ENCODE measurements at places on chromosomes 1 and 21.

- no peak for DNase-seq
These were observed 46.1 kb upstream of the KAZN start for GRCh38 chr1:14552246-14552965.

DNA sequence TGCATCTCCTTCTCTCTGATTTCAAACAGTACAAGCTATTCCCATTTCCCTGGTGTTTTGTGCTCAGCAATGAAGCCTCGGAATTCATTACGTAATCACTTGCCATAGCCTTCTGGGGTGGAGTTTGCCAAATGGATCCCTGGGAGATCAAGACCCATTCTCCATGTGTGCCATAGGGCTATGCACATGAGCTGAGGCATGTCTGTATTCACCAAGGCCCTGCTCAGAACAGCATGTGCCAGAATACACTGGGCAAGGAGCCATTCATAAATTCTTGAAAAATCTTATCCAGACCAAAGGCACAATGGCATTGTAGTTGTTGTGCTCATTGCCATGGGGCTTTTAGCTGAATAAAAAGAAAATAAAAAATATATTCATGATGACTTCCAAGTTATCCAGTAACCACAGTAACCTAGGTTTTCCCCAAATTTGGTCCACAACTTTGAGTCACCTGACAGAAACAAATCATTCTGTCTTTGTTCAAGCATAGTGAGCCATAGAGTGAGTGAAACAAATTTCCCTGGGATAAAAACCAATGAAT is 53.0 kb downstream of the CRB1 start:
- no peak for DNase-seq

GRCh38 chr1:225554216-225554812 is 98.6 kb downstream of the ENAH start:
- DNase-seq, result no peak

- DNase-seq, result no peak
These were observed 50.4 kb downstream of the SLC16A1 start for GRCh38 chr1:112905395-112906149.

DNA sequence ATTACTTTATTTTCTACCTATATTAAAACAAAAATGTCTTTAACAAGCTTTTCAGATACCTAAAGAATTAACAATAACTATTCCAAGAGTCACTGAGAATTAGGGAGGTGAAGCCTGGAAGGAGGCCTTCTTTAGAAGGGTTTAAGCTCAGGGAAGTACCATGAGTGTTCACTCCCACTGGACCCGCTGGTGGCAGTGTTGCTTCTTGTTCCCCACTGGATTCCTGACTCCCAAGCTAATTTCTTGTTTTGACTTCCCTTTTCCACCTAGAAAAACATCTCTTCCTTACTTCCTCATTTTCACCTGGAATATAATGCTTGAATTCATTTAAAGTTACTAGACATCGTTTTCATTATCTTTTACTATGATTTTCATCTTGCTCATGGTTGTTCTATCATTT is 264.2 kb downstream of the HMCN1 start:
- DNase-seq, result no peak

DNA sequence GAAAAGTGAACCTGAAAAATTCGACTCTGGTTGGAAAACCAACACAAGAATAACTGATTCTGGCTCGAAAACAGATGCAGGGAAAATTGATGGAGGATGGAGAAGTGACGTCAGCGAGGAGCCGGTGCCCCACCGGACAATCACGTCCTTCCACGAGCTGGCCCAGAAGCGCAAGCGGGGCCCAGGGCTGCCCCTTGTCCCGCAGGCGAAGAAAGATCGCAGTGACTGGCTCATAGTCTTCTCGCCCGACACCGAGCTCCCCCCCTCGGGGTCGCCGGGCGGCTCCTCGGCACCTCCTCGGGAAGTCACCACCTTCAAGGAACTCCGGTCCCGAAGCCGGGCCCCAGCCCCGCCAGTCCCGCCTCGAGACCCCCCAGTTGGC is 1.9 kb downstream of the RUSC1 start:
- no peak for DNase-seq

DNA sequence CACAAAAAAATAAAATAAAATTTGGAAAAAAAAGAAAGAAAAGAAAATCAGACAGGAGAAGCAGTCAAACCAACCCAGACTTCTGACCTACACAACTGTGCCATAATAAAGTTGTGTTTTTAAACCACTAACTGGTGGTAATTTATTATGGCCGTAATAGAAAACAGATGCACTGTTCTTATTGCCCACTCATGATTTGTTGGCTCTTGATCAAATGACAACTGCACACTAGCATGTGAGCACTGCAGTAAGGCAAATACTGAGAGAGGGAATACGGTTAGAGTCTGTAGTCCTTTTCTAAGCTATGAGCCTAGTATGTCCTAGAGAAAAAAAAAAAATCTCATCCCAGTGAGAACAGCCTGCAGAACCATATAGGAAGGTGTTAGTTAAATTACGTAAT is 61.2 kb upstream of the TNR start:
- DNase-seq, result no peak

GRCh38 chr1:34050709-34051485 is 114.1 kb downstream of the CSMD2 start:
- DNase-seq, result no peak

- no peak for DNase-seq
These were observed 12.5 kb downstream of the S100A10 start for GRCh38 chr1:151981178-151981525.

DNA sequence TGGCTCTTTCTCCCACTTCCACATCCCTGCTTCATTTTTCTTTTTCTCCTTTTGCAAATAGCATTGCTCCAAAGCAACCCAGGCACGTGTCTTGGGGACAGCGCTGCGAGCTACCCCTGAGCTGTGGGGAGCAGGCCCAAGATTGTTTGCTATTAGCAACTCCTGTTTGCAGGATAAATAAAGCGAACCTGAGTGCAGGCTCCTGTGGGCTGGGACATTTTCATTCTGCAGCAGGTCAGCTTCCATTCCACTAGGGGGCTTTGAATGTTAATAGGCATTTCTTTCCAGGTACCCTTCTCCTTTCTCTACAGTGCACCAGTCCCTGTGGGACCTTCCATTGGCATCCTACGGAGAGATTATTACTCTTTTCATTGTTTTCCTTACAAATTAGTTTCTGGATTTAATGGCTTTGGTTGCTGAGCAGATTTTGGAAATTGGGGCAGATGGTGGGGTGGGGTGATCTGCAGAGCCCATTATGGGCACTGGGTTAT is 54.0 kb downstream of the OLFML3 start:
- DNase-seq, result no peak

GRCh38 chr1:77989744-77990143 is 10.9 kb upstream of the FUBP1 start:
- no peak for DNase-seq

GRCh38 chr1:8497210-8497819 is 179.4 kb downstream of the SLC45A1 start:
- DNase-seq, result no peak

DNA sequence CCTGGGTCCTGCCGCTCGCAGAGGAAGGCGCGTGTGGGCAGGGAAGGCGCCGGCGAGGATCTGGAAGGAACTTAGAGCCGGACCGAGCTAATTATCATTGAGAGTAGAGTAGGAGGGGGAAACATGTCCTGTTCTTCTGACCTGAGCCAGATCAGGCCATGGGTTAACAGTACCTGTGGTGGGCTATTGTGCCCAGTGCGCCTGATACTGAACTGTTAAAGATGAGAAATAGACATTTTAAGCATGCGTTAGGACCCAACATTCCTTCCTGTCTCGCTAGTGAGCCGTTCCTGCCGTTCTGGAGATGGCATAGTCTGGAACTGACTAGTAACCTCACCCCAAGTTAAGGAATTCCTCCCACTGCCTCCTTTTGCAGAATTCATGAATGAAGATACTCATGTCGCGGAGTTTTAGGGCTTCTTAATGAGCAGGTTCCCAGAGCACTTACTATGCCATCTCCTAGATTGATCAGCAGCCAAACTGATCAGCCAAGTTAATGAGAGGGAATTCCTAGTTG is 870 bp downstream of the STRIP1 start:
- DNase-seq, result no peak

GRCh38 chr1:41742219-41742618 is 176.5 kb downstream of the HIVEP3 start:
- no peak for DNase-seq

GRCh38 chr1:160086456-160086892 is 5.1 kb downstream of the KCNJ9 start:
- DNase-seq, result no peak

GRCh38 chr21:42094811-42095210 is 23.7 kb downstream of the UMODL1 start:
- no peak for DNase-seq

DNA sequence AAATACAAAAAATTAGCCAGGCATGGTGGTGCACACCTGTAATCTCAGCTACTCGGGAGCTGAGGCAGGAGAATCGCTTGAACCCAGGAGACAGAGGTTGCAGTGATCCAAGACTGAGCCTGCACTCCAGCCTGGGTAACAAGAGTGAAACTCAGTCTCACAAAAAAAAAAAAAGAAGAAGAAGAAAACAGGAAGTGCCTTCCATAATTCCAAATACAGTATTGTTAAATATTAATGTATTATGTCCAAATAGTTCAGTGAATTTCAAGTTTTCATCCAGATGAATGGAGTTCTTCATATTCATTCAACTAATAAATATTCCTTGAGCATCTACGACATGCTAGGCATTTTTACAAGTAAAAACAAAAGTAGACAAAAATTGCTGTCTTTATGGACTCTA is 33.3 kb downstream of the PLEKHO1 start:
- no peak for DNase-seq

GRCh38 chr21:45136927-45137611 is 62.7 kb downstream of the ADARB1 start:
- peak; percentile 9 for DNase-seq

GRCh38 chr1:109307274-109308021 is 637 bp upstream of the MYBPHL start:
- DNase-seq, result no peak

DNA sequence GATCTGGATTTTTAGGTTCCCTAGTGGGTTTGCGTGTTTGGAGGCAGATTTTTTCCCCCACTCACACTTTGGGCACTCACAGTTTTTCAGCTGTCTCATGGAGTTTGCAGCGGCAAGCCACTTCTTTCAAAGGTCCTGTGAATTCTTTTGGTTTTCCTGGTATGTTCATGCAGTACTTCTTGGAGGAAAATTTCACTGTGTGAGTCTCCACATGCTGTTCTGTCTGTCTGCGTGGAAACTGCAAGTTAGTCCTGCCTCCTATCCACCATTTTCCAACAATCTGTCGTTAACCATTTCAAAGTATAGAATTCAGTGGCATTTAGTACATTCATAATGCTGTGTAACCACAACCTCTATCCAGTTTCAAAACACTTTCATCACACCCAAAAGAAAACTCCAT is 793 bp upstream of the FMO1 start:
- no peak for DNase-seq

- DNase-seq, result no peak
These were observed 1186.5 kb upstream of the TMPRSS15 start for GRCh38 chr21:19590044-19590443.

GRCh38 chr1:224160171-224160682 is 22.8 kb upstream of the DEGS1 start:
- no peak for DNase-seq

- no peak for DNase-seq
These were observed 291.8 kb upstream of the CAMK1G start for GRCh38 chr1:209291715-209292114.

GRCh38 chr1:181779343-181779742 is 282.2 kb downstream of the ZNF648 start:
- DNase-seq, result no peak

- DNase-seq, result no peak
These were observed 13.4 kb downstream of the TSNAX start for GRCh38 chr1:231541842-231542241.

DNA sequence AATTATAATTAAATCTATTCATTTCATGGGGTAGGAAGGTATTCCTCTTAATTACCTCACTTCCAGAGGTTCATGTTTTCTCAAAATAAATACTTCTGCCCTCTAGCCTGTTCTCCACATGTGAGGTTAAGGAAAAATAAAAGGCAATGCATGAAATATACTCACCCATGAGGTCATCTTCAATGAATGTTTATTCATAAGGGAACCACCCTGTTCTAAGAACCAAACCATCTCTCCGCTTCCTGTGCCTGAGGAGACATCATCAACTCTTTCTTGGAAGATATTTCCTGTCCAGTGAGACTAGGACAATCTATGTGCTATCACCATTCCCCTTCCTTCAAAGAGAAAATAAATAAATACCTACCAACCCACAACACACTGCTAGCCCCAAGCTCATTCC is 513.7 kb upstream of the PLXNA2 start:
- DNase-seq, result no peak

DNA sequence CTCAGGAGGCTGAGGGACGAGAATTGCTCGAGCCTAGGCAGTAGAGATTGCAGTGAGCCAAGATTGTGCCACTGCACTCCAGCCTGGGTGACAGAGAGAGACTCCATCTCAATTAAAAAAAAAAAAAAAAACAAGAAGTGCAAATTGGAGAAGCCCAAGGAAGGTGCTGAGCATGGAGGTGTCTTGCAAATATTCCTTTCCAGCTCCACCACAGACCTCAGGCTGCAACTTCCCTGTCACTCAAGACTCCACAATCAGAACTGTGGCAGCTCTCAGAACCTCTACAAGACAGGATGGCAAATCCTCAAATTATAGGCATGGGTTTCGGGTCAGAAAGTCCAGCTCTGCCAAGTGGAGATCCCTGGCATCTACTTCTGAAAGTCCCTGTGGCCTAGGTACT is 104.4 kb upstream of the TIAM1 start:
- DNase-seq, result no peak

DNA sequence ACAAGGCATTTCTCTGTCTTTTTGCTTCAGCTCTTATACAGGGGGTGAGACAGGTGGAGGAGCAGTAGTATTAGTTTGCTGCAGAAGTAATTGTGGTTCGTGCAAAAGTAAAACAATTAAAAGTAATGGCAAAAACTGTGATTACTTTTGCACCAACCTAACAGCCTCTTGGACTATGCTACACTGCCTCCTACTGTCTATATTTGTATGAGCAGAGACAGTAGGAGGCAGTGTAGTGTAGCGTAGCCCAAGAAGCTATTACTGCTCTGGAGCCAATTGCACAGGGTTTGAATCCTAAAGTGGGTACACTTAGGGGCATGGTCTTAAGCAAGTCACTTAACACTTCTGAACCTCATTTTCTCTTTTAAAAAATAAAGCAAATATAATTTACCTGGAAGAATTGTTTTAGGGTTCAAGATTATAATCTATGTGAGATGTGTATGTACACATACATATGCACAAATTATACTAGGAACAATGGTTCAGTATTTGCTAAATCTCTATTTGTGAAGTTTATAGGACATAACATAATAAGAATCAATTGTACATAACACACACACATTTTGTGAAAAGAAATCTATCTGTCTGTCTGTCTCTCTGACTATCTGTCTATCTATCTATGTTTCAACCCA is 103.8 kb downstream of the BRINP3 start:
- no peak for DNase-seq

- no peak for DNase-seq
These were observed 29.6 kb downstream of the VANGL1 start for GRCh38 chr1:115671176-115671934.

DNA sequence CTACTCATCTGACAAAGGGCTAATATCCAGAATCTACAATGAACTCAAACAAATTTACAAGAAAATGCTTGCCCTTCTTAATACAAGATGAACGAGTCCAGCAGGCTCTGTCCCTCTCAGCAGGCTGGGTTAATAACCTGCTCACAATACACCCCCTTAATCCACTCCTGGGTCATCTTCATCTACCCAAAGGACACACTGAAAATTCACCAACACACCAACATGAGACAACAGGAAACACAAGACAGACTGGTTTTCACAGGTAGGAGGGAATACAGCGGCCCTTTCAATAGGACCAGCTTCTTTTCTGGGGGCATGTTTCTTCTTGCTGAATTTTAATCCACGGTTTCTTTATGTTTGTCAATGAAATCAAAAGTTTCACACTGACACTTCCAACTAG is 44.6 kb downstream of the SUSD4 start:
- no peak for DNase-seq
